Neural progenitor cell (in vitro differentiated cells): ENCODE measurements at places on chromosomes 5 and 9.

DNA sequence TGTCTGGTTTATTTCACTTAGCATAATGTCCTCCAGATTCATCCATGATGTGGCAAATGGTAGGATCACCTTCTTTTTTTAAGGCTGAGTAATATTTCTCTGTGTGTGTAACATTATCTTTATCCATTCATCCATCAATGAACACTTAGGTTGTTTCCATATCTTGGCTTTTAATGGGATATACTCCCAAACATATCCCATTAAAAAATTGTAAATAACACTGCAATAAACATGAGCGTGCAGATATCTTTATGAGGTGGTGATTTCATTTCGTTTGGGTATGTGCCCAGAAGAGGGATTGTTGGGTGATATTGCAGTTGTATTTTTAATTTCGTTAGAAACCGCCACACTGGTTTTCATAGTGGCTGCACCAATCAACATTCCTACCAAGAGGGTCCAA is 36.2 kb upstream of the UGCG start:
- no peak for DNase-seq

DNA sequence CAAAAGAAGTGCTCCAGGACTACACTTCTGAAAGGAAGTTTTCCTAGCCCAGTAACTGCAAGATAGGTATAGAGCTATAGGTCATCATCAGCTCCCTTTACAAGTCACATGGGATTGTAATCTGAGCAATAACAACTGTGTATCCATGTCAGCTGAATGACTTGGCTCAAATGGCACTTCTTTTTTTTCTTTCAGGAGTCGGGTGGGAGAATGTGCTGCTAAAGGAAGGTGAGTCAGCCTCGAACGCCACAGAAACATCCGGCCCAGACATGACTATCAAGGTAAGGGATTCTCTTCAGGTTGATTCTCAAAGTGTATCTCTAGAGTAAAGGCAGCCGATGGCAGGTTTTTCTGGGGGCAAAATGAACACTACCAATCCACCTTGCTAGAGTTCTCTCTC is 192.2 kb downstream of the C9orf152 start:
- DNase-seq, result no peak

- no peak for DNase-seq
These were observed 97.8 kb upstream of the C5orf63 start for GRCh38 chr5:127170918-127171600.

GRCh38 chr5:94551858-94552257 is 66.5 kb downstream of the KIAA0825 start:
- DNase-seq, result no peak
